NCI-H226 (cell line): ENCODE measurements at places on chromosomes 16 and 17.

GRCh38 chr17:55294042-55294751, 29.4 kb downstream of the HLF start:
- no peak for DNase-seq

DNA sequence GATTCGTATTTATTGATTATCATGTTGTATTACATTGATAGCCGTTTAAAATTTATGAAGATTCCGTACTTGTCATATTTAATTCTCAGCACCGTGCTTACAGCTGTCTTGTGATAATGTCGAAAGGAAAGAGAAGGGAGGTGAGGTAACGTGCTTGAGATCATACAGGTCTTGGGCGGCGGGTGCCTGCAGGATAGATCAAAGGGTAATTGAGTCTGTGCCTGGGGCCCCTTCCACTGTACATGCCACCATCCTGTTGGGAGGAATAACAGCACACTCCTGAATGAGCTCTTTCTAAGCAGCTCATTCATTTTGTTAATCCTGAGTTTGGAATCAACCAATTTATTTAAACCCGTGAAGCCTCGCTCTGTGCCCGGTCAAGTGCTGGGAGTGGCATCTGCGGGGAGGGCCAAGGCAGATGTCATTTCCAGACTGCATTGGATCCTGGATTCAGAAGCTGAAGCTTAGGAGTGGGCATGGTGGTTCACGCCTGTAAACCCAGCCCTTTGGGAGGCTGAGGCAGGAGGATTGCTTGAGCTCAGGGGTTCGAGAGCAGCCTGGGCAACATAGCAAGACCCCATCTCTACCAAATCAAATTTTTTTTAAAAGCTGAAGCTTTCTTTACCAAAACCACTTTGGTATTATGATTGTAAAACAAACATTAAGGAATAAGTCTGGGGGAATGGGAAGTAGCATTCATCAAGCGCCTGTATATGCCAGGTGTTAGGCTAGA, 25.8 kb downstream of the WWOX start:
- no peak for DNase-seq

DNA sequence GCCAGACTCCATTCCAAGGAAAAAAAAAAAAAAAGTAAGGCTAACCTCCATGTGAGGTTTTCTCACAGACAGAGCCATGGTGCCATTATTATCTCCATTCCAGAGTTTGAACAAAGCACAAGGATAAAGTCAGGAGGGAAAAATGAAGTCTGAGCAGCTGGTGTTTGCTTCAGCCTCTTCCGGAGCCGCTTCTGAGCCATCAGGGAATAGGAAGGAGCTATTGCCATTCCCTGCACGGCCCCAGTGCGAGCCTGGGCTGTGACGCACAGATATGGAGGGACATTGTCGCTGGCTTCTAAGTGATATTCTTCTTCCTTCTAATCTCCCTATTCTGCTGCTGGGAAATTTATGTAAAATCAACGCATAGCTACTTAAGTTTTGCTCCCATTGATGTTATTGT, 69.5 kb upstream of the PIRT start:
- no peak for DNase-seq

DNA sequence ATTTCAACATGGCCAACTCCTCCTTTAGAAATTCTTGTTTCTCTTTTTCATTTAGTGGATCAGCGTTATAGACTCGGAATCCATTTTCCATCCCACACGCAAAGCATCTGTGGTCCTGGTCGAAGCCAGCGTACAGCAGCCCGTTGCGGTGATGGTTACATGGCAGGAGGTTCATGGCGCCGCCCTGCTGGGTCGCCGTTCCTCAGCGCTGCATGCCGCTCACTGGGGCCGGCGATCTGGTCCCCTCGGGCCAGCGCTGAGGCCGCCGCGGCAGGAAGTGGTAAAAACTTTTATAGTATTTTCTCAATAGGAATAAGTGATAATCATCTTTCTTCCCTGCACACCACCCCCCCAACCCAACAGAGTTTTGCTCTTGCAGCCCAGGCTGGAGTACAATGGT, 29.9 kb upstream of the RHOT1 start:
- DNase-seq = no peak
